ENCODE measurements at places on chromosomes 6 and 20.

- peak; percentile 73 for DNase-seq
These were observed 22.4 kb upstream of the KIAA0408 start for GRCh38 chr6:127481628-127482027.

DNA sequence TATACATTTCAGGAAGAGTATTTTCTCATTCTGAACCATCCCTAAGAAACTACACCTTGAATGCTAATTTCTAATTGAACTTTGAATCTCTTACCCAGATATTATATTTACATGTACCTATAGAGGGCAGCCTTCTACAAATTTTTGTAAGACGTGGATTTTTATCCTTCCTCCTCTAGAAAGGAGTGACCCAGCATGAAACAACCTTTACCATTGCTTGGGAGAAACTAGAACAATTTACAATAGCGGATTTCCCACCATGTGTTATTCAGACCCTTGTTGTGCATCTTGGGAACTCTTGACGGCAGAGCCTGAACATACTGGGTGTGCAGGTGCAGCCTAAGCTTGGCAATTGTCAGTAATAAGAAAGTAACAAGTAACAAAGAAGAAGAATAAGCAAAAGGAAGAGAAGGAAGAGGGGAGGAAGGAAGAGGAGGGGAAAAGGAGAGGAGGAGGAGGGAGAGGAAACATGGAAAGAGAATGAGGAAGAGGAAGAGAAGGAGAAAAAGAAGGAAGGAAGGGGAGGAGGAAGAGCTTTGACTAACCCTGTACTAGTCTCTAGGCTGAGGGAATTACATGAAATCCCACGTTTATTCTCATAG, 10.8 kb upstream of the TAAR1 start:
- DNase-seq, result peak; percentile 75

GRCh38 chr20:47305667-47306066, 50.8 kb downstream of the ZMYND8 start:
- peak; percentile 84 for DNase-seq

DNA sequence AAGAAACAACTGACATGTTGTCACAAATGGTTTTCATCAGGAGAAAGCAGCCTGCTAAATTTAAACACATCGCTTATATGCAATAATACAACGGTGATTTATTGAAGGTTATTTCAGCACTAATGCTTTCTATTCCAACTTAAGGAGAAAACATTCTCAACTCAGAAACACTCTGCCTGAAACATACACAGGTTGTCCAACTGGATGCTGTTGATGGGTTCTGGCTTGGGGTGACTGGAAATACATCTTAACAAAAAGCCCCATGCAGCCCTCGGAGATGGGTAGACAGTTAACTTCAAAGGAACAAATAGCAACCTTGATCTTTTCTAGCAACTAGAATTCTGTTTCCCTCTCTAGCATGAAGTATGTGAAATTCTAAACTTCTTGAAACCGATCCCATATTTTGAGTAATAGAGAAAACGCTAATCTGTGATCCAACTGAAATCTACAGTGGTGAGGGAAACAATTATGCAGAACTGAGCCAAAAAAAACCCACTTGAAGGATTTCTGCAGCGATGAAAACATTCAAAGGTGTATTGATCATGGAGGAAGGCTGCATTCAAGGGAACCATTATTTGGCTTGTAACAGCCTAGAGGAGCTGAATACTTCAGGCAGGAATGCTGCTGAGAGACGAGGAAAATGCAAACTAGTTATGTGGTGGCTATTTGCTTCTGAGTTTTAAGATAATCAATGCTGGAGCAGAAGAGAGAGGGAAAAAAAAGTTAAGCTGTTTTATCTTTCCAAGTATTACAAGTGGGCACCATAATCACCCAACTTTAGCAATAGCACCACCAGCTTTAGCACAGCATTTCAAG, 6.9 kb downstream of the ZMYND8 start:
- peak; percentile 52 for DNase-seq

DNA sequence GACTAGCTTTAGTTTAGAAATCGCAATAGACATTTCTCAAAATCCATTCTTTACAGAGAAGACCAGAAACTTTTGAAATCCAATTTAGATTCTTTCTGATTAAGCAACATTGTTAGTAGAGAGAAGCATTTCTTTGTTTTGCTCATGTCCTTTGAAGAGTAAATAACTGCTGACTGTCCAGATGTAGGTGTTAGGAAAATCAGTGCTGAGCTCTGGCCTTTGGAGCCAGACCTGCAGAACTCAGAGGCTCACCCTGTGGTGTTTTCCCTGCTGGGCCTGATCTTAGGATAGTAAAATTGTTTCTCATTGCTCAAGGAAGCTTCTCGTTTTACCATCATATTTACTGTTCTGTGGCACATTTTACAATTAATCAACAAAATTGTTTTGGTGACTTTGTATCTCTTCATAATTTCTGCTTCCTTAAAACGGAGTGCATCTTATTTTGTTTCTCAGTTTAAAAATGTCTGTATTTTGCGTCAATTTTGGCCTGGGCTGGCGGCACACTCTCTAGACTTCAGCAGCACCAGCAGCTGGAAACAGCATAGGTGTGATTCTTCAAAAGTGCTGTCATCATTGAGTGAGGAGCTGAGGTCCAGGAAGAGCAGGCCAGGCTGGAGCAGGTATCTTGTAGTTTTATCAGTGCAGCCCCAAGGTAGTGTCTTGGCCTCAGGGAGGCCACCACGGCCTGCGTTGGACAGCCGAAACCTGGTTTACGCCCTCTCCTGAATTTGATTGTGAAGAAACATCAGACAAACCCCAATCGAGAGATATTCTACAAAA, 8.3 kb upstream of the ZDHHC14 start:
- no peak for DNase-seq
